ENCODE measurements at places on chromosomes 7 and 10. TPM values are rescaled to one million over a fixed set of nuclear protein-coding genes. Genes with fewer than 3 reads are reported as not detected.

DNA sequence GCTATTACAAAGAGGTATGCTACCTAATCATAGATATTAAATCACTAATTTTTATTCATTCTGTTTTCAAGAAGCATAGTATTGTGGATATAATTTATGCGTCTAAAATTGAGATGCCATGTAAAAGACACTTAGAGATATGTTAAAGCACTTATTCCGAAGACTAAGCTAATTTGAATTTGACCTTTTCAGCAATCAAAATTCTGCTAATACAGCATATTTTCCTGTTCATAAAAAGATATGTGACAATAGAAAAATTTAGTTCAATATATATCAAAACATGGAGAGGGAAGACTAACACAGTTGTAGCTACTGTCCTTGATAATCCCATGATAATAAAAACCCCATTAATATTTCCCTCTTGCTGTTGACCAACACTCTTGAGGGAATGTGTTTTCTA, 386.6 kb upstream of the TEX47 start:
- no peak for DNase-seq

DNA sequence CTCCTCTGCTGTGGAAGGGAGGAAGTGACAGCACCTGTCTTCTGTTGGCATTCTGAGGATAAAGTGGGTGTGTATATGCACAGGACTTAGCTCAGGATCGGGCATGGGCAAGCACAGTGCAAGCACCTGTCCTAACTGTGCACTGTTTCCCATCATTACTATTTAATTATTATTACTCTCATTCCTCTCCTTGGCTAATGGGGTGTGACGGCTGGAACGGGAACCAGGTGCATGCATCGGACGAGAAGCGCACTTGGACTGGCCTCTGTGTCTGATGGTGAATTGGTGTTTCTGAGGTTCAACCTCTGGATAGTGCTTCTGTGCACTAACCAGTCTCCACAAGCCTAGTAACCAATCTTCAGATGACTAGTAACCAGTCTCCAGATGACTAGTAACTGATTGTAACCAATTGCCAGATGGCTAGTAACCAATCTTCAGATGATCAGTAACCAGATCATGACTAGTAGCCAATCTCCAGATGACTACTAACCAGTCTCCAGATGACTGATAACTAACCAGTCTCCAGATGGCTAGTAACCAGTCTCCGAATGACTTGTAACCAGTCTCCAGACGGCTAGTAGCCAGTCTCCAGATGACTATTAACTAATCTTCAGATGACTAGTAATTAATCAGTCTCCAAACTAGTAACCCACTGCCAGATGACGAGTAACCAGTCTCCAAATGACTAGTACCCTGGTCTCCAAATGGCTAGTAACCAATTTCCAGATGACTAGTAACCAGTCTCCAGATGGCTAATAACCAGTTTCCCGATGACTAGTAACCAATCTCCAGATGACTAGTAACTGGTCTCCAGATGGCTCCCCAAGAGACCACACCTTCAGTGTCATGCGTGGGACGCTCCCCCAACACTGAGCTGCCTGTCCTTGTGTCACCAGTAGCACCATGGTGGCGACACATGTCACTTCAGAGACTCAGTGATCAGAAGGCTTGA, 85.8 kb downstream of the PAXIP1 start:
- no peak for DNase-seq

GRCh38 chr10:104122225-104123107, 495 bp downstream of the SFR1 start:
- no peak for DNase-seq

- no peak for DNase-seq
These were observed 38.0 kb downstream of the WIPI2 start for GRCh38 chr7:5228066-5228465.

GRCh38 chr7:141202535-141202934, 128.7 kb downstream of the TMEM178B start:
- no peak for DNase-seq

DNA sequence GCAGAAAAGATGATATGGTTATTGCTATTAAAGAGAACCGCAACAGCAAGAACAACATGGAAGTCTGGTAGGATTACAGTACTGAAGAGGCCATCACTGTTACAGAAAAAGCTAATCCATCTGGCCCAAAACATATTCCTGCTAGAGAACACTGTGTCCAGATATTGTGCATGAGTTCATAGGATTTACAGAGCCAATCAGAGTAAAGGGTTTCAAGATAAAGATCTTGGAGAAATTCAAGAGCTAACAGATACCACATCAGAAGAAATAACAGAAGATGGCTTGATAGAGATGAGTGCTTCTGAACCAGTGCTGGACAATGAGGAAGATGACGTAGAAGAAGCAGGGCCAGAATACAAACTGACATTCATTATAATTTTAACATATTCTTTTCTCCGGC, 58.7 kb downstream of the MINDY3 start:
- no peak for DNase-seq

DNA sequence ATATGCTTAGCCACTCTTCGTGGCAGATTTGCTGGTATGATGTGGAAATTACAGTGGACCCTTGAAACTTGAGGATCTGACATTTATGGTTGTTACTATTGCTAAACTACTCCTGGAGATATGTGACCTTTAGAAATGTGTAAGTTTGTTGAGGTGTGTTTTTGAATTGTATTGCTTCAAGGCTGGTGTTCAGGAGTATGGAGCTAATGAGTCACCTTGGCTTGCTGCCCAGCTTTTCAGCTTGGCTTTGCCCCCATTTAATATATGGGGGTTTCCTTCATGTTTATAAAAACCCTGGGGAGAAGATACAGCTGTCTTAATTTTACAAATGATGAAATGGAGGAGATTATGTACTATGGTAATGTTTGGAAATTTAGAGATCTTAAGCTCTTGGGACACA, 11.6 kb downstream of the HBP1 start:
- no peak for DNase-seq

GRCh38 chr10:2251631-2252030, 514.3 kb upstream of the ADARB2 start:
- no peak for DNase-seq

DNA sequence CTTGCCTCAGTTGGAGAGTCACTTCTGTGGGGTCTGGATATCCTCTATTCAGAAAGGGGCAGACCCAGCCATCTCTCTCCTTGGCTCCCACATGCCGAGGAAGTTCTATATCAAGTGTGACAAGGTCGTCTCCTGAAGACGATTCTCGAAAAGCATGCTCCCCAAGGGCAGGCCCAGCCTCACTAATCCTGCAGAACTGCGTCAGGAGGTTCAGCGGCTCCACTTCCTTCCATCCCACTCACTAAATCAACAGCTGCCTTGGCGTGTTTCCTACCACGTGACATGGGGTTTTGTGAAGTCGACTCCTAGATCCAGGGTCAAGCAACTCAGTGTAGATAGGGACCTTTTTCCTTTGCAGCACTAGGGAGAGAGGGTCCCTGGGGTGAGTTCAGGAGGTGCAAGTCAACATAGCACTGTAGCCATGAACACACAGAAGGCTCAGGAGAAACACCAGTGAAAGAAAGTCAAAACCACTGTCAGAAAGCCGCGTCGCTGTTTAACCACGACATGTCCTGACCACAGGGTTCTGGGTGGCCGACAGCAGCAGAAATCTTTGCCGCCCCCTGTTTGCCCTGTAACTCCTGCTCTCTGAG, 156.4 kb downstream of the PRPF18 start:
- DNase-seq, result no peak

DNA sequence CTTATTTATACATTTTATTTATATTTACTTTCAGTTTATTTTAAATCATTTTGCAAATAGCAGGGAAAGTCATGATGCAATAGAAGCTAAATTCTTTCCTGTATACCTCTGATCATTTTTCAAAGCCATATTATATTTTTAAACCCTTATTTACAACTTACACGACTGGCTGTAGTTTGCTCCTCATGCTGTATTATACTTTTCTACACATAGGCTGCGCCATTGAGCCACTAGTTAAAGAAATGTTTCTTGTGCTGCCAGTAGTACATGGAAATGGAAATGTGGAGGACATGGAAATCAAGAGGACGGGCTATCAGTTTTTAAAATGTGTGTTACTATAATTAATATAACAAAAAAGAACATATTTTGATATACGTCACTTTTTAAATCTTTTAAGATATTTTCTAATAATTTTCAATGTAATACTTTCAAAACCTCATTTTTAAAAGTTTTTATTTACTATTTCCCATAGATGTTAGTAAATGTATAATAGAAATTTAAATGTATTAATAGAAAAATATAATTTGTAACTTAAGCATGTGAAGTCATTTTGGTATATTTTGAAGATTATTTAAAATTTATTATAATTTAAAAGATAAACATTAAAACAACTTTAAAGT, 118.5 kb downstream of the VTI1A start:
- no peak for DNase-seq

DNA sequence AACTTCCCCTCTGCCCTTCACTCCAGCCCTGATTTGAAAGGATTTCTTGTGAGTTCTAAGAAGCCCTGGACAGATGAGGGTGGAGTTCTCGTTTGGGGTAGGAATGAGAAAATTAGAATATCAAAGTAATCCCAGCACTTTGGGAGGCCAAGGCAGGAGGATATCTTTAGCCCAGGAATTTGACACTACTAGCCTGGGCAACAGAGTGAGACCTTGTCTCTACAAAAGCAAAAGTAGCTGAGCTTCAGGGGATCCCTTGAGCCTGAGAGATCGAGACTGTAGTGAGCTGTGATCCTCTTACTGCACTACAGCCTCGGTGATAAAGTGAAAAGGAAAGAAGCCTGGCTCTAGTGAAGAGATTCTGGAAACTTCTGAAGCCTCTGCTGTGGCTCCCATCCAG, 76.2 kb downstream of the TET1 start:
- no peak for DNase-seq

- no peak for DNase-seq
These were observed 162.0 kb downstream of the SEMA3E start for GRCh38 chr7:83486957-83487356.

DNA sequence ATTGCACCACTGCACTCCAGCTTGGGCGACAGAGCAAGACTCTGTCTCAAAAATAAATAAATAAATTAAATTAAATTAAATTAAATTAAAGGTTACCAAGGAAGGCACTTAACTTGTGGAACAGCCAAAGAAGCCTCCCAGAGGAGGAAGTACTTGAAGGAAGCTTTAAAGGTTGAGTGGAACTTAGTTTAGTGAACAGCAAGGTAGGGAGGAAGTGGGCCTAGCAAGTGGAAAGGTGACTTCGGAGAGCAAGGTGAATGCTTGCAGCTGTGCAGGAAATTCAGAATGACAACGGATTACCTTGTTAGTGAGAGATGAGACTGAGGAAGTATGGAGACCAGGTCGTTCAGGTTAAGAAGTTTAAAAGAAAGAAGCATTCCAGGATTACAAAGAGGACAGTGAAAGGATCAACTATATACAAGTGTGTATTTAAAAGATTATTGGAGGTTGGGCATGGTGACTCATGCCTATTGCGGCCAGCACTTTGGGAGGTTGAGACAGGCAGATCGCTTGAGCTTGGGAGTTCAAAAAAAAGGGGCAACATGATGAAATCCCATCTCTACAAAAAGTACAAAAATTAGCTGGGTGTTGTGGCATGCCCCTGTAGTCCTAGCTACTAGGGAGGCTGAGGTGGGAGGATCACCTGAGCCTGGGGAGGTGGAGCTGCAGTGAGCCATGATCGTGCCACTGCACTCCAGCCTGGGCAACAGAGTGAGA, 12.8 kb upstream of the RPEL1 start:
- DNase-seq, result no peak

DNA sequence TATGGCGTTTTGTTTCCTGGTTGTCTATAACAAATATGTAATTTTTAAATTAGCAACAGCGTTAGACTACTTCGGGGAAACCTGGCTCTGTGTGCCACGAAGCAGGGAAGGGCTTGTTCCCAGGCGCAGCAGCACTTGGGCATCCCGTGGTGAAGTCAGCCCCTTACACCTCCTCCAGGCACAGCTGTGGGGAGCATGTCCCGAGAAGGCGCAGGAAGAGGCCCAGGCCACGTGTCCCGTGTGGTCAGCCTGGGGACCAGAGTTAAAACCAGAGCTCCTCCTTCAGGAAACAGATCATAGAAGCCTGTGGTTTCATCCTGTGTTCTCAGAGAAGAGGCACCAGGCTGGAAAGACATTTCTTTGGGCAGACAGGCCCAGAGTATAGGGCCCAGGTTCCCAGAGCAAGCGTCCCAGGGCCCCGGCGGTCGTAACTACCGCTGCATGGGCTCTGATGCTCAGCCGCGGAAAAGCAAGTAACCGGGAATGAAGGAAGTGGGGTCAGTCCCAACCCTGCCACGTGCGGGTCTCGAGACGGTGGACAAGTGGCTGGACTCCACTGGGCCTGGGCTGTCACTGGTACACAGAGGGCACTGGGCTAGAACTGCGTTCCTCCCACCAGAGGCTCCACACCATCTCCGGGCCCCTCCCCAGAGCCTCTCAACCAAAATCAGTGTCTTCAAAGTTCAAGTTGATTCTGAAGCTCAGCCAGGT, 7.1 kb downstream of the NUDT1 start:
- peak; percentile 63 for DNase-seq

DNA sequence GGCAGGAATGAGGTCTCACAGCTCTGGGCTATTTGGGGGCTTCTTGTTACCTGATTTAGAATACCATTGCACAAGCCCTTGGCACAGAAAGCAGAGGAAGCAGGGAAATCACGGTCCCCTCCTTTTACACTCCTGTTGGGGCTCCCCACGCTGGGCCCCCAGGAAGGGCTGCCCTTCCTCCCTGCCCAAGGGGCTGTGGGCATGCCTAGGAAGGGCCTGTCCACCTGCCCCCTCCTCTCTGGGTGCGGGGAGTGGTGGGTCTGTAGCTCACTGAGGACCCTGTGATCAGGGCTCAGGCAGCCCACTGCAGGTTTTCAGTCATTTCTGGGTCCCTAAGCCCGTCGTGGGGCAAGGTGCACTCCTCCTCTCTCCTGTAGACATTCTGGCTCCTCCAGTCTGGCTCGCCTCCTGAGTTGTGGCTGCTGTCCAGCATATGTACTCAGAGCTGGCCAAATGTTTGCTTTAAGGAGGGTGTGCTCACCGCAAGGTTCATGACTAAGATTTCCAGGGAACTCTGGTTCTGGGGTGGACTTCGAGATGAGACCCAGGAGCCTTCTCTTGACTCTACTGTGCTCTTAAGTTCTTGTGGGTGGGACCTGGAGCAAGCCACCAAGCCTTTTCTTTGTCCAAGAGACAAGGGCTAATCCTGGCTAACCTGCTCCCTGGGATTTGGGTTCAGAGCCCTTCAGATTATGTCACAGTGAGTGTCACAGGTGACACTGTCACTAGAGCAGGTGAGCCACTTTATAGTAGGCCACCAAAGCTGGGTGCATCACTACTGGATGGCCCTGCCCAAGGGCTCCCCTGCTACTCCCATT, 56.0 kb downstream of the TACR2 start:
- DNase-seq, result peak; percentile 90

DNA sequence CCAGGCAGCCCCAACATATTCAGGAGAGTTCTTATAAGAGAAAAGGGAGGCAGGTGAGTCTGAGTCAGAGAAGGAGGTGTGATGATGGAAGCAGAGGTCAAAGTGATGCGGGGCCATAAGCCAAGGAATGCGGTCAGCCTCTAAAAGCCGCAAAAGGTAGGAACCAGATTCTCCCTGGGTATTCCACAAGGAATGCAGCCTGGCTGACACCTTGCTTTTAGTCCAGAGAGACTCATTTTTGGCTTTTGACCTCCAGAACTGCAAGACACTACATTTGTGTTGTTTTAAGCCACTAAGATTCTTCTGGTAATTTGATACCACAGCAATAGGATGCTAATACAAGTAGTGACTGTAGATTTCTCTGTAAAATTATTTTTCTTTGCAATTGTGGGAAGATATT, 151.5 kb upstream of the EEPD1 start:
- no peak for DNase-seq

Gene PWWP2B
- total RNA-seq, result 7.0 TPM

Gene SORCS1
- 4.5 TPM for total RNA-seq

Gene PSAP
- 1,345 TPM for total RNA-seq

Gene ATE1
- 49.1 TPM for total RNA-seq

Gene HOXA2
- total RNA-seq, result 0.60 TPM

Gene SPDYE2
- total RNA-seq, result not detected

Gene CARD11
- total RNA-seq, result 0.41 TPM

Gene CLDN15
- total RNA-seq, result 3.3 TPM
